ENCODE measurements at places on chromosomes 16 and 17.

DNA sequence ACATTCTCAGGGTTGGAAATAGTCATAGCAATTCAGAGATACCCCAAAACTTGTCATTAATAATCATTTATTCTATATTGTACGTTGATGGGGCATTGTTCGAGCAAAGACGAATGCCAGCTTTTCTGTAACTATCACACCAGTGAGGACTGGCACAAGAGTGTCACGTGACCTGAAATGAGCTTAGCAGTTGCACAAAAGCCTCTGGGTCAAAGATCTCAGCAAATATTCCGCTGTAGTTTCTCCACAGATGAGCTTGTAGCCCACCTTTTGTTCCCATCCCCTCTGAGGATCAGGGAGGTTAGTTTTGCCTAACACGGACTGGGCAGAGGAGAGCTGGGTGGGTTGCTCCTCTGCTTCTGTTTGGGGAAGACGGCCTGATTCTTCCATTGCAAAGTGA is 18.2 kb downstream of the IRX3 start:
- no peak for DNase-seq

- DNase-seq, result no peak
Observed at GRCh38 chr16:17368951-17369350, 101.8 kb downstream of the XYLT1 start.

DNA sequence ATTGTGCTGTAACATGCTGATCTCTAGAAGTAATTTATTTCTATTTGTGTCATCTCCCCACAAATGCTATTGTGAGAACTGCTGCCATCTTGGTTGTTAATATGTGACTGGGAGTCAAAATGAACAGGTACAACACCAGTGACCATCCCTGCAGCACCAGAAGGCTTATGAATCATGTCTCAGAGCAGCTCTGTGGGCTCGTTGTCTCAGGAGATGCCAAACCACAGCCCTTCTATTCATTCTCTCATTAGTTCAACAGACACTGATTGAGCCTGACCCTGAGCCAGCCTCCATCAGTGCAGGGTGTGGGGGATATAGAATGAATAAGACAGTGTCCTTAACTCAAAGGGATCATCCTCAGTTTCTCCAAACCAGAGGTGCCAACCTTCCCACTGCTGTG is 92.5 kb downstream of the UTP18 start:
- DNase-seq, result no peak

DNA sequence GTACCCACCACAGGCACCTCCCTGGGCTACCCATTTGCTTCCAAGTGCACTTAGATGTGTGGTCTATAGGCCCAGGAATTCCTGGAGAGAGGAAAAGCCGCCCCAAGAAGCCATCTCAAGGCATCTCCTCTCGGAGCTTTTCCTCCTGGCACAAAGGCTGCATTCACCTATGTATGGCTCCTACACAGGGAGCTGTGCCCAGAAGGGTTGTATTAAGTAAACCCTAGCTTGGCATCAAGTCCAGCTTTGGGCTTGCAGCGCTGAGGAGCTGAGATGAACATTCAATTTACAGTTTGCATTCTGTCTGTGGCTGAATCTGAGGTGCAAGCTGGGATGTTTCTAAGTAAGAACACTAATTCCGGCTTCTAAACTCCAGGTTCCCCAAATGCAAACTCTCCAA is 81.3 kb downstream of the CDYL2 start:
- DNase-seq, result no peak

DNA sequence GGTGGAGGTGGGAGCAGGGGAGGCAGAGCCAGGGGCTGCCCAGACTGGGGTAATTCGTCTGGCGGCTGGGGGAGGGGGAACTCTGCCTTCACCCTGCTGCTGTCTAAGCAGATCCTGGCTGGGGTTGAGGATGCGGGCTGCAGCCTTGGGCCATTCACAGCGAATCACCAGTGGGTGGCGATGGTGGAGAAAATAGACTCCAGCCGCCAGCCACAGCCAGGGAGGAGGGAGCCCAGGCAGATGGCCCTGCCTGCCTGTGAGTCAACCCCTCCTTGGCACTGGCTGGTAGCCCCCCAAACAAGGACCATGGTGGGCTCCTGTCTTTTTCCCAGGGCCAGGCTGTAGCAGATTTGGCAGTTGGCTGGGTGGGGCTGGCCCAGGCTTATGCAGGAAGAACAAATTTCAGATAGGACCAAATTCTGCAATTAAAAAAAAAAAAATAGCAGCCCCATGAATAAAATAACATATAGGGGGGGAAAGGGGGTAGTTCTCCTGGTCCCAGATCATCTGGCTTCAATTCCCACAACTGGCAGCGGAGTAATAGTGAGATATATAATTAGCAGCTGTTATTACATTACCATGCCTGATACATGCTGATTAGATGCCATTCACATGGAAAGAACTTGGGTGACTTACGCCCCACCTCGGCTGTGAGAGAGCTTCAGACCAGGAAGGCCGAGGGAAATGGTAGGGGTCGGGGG is 41.5 kb upstream of the CDH5 start:
- no peak for DNase-seq

DNA sequence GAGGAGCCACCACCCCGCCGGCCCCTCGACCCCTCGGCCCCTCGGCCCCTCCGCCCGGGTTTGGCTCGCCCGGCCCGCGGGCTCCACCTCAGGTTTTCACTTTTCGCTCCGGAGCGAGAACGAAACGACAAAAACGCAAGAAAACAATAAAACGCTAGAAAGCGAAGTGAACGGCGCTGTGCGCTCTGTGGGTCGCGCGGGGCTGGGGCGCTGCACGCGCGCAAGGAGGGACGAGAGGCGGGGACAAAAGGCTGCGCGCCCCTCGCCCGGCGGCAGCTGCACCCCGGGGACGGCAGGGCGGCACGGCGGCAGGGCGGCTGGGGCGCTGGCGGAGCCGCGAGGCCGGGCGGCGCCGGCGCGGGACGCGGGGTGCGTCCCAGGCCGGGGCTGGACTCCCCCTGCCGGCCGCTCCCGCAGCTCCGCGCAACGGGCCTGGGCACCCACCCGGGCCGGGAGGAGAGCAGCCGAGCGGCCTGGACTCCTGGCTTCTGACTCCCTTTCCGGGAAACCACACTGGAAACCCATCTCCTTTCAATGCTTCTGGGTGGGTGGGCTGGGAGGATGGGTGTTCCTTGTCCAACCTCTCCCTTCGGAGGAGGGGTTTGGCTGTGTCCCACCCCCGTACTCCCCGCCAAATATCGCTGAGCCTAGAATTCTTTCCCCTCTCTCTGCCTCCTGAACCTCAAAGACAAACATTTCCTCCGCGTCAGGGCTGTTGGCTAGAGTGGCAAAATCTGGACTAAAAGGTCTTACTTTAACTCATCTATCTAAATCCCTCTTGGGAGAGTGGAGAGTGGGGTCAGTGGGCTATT is 9.9 kb downstream of the TBX2 start:
- DNase-seq, result no peak

- DNase-seq, result no peak
Observed at GRCh38 chr17:72346306-72346705, 225.5 kb downstream of the SOX9 start.

GRCh38 chr16:4452674-4453073 is 21.8 kb downstream of the NMRAL1 start:
- no peak for DNase-seq

- no peak for DNase-seq
Observed at GRCh38 chr16:1788095-1788707, 5.3 kb downstream of the IGFALS start.

DNA sequence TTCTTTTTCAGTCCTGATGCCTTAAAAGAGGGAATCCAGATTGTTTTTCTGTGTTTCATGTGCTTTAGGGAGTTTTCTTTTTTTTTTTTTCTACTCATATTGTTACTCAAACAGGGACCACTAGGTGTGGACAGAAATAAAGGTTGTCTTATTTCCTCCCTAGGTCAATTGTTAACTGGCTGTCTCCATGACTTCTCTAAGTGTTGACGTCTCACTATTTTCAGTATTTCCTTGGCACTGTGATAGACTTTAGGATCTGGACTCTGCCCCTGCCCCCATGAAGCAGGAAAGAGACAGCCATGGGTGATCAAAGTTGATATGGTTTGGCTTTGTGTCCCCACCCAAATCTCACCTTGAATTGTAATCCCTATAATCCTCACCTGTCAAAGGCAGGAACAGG is 73.7 kb downstream of the AKAP1 start:
- DNase-seq, result no peak

DNA sequence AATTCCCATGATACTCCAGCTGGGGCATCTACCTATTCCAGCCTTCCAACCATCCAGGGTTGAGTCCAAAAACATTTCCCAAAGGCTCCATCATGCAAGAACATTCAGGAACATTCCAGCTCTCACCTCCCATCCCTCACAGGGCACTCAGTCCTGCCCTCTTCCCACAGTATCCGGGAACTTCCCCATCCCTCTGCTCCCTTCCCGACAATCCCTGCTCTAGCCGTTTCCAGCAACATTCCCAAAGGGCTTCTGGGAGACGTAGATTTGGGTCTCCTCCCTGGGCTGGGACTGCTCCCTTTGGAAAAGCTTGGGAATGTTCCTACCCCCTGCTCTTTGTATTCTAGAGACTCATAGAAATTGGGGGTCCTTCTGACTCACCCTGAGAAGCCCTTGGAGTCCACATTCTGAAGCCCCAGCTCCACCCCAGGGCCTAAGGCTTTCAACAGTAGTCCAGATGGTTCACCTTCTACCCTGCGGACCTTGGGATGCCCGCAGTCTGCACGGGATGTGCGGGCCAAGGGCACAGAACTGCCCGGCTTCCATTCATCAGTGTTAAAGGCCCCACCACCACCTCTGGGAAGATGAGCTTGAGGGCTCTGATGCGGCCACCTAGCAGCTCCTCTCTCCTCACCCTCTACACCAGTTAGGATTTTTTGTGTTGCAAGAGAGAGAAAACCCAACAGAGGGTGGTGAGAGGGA is 25.4 kb downstream of the NGFR start:
- no peak for DNase-seq

DNA sequence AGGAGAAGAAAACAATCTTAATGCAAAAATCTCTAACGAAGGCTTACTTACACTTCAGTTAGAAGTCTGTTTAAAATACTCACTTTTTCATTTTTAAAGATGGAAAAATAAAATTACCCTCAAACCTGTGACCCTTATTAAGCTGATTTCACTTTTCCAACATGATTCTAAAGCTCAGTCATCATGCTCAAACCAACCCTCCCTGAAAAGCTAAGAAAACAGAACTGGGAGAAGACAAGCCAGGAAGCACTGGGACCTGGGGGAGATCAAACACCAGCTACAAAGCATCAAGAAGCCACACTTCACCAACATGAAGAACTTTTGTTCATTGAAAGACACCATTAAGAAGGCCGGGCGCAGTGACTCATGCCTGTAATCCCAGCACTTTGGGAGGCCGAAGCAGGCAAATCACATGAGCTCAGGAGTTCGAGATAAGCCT is 88.8 kb downstream of the LITAF start:
- DNase-seq, result no peak

GRCh38 chr17:75130632-75131277 is 787 bp downstream of the NT5C start:
- peak; percentile 51 for DNase-seq

- no peak for DNase-seq
Observed at GRCh38 chr17:74183411-74183810, 20.1 kb upstream of the RPL38 start.

- DNase-seq, result no peak
Observed at GRCh38 chr16:7083096-7083495, 249.5 kb upstream of the RBFOX1 start.

DNA sequence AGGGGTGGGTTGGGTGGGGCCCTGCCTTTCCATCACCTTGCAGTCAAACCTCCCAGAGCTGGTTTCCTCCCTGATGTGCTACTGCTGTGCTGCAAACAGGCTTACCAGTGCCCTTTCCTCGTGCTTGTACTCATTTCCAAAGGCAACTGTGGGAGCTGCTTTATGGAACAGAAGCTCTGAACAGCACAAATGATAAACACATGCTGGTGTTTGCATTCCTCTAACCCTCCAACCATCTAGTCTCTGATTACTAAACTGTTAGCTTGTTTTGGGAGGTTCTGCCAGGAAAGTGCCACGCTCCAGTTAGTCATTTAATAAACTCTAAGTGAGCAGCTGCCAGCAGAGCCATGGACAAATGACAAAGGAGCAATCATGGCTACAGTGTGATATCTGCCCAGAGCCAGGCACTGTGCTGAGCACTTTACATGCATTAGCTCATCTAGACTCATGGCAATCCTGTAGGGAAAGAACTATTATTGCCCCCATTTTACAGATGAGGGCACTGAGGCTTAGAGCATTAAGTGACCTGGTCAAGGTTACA is 110.4 kb downstream of the VAT1L start:
- DNase-seq, result no peak

- peak; percentile 23 for DNase-seq
Observed at GRCh38 chr17:5584383-5585286, at the start of gene NLRP1. NLRP1 (minus strand) TSS chr17:5584509; CDS start chr17:5583957, 552 bp downstream.

DNA sequence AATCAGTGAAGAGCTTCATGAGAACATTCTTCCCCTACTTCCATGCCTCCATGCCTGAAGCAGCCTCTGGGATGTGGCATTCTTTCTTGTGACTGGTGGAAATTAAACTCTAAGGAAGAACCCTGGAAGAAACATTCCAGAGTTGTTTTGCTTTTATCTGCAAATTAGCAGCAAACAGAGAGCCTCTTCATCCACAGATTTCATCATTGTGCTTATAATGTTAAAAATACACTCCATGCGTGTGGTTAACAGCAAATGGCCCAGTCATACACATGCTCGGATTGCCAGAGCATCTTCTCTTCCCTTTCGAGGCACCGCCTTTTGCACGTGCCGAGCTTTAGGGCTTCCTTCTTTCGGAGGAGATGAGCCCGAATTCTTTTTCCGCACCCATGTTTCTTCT is 411.3 kb downstream of the SNX29 start:
- no peak for DNase-seq

GRCh38 chr17:81814748-81815645 is 11.0 kb downstream of the GCGR start:
- DNase-seq, result no peak

- DNase-seq, result no peak
Observed at GRCh38 chr17:79107499-79108231, 33.0 kb downstream of the ENGASE start.

GRCh38 chr16:47463771-47464624 is 2.9 kb downstream of the PHKB start:
- no peak for DNase-seq

- no peak for DNase-seq
Observed at GRCh38 chr16:75746359-75746758, 20.1 kb upstream of the CPHXL start.

- no peak for DNase-seq
Observed at GRCh38 chr17:42118126-42118510, 3.0 kb downstream of the KAT2A start.

- no peak for DNase-seq
Observed at GRCh38 chr17:77457572-77458201, 316.9 kb downstream of the SEC14L1 start.

GRCh38 chr16:14487579-14487978 is 142.5 kb downstream of the PARN start:
- DNase-seq, result no peak

- no peak for DNase-seq
Observed at GRCh38 chr16:84879569-84880487, 60.0 kb downstream of the CRISPLD2 start.

- no peak for DNase-seq
Observed at GRCh38 chr16:78290395-78290794, 190.9 kb downstream of the WWOX start.

GRCh38 chr16:87784812-87785211 is 19.0 kb upstream of the KLHDC4 start:
- DNase-seq, result no peak

GRCh38 chr16:62711797-62712196 is 675.6 kb upstream of the CDH8 start:
- DNase-seq, result no peak
